ENCODE measurements at places on chromosomes 4 and X.

DNA sequence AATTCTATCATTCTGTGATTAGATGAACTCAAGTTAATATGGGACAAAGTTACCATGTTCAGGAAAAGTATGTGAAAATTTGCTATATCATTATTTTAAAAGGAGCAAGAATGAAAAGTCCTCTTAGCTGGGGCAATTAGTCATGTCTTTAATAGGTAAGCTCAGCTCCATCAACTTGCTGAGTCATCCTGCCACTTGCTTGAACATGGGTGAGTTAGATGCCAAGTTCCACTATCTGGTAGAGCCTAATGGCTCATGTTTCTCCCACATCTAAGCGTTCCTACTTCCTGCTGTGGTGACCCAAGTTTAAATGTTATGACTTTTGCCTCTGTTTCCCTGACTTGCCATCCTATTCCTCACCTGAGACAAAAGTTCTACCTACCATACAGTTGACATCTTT lies 276.8 kb downstream of the ZNF674 start:
- DNase-seq, result no peak

GRCh38 chrX:56764975-56765791 lies 36.1 kb downstream of the NBDY start:
- no peak for DNase-seq

GRCh38 chrX:14505648-14506047 lies 23.7 kb upstream of the GLRA2 start:
- no peak for DNase-seq

DNA sequence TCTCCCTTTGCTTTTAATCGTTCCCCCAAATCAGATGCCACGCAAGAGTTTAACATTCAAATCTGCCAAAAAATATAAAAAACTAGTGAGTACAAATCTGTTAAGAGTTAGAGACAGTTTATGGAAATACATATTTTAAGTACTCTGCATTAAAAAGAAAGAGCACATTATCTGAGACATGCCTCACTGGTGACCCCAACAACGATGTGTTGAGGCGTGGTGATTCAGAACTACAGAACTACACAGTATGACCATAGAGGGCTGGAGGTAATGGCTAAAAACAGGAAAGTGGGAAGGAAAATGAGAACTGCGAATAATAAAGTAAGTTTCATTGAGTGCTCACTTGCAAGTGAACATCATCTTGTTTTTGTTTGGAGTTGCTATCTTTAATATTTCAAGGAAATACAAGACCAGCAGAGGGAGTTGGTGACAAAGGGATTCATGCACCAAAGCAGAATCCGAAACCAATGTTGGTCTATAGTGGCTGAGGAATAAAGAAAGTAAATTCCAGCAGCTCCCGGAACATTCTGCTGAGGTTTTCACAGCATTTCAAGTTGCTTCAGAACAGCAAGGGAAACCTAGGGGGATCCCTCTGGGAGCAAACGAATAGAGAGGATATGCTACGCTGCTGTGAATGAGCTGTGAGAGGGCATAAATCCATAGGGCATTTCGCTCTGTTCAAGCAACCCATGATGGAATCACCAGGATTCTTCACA lies 92.2 kb downstream of the DCHS2 start:
- no peak for DNase-seq
